Stimulated activated CD8-positive, alpha-beta memory T cell treated with anti-CD3 and anti-CD28 coated beads, Interleukin-7, amount 100 ng/mL, for 1 hour (primary cell): ENCODE measurements at places on chromosomes 3 and 15.

DNA sequence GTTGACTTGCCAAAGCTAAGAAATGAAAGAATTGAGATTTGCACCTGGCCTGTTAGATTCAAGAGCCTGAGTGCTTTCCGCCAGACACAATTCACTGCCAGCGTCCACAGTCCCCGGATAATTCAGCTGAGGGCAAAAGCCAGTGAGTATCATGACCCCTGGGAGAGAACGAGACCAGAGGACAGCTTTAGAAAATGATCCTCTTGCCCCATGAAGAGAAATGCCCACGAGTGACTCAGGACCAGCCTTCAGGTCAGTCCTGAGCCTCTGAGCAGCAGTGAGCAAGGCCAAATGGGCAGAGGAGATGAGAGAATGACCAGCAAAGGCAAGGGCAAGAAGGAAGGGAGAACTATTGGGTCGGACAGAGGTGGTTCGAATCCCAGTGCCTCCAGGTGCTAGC, 273.5 kb downstream of the FAM43A start:
- DNase-seq, result no peak

GRCh38 chr3:140559546-140559945, 118.3 kb upstream of the TRIM42 start:
- no peak for DNase-seq

GRCh38 chr15:73265536-73266153, 103.1 kb downstream of the HCN4 start:
- DNase-seq, result peak; percentile 4

GRCh38 chr15:54502416-54503075, 524.3 kb downstream of the UNC13C start:
- no peak for DNase-seq

DNA sequence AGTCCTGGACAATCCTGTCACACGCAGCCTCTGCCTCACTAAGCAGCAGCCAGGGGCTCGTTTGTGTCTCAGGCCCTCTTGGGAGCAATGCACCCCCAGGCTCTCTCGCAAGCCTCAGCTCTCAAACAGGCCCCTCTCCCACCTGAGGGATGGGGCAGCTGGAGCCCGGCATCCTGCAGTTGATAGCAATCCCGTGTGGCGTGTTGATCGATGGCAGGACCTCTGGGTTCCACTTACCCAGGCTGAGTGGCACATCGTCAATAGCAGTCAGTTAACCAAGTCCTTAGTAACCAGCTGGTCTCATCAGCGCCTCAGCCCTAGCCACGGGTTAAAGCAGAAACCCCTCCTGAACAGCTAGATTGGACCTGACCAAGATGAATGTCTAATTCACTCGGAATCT, 36.5 kb upstream of the PLXNA1 start:
- DNase-seq, result no peak

DNA sequence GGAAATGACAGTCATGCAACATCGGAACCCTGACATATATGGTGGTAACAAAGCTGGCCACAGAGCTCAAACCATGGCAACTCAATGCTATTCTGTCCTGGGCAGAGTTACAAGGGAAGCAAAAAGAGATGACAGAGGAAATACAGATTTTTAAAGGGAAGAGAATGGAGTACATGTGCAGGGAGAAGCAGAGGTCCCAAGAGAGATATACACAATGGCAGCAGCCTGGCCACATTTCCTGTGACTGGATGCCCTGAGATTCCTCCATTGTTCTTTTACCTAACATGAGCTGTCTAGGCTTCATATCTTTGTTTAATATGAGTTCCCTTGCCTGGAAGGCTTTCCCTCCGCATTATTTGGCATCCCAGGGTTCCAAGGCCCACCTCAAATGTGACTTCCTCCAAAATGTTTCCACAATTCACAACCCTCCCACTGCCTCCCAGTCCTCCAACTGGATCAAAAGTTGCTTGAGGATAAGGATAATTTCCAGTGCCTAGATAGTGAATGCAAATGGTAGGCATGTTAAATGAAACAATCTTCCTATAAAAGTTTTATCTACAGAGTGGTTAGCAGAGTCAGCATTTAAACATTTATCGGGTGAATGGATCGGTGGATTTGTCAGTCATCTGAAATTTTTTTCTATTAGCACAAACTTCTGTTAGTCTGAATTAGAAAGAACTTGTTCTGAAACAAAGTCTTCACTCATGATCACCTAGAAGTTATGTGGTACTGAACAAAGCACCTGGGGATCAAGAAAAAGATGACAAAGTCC, 86.2 kb downstream of the DHX30 start:
- DNase-seq, result no peak

DNA sequence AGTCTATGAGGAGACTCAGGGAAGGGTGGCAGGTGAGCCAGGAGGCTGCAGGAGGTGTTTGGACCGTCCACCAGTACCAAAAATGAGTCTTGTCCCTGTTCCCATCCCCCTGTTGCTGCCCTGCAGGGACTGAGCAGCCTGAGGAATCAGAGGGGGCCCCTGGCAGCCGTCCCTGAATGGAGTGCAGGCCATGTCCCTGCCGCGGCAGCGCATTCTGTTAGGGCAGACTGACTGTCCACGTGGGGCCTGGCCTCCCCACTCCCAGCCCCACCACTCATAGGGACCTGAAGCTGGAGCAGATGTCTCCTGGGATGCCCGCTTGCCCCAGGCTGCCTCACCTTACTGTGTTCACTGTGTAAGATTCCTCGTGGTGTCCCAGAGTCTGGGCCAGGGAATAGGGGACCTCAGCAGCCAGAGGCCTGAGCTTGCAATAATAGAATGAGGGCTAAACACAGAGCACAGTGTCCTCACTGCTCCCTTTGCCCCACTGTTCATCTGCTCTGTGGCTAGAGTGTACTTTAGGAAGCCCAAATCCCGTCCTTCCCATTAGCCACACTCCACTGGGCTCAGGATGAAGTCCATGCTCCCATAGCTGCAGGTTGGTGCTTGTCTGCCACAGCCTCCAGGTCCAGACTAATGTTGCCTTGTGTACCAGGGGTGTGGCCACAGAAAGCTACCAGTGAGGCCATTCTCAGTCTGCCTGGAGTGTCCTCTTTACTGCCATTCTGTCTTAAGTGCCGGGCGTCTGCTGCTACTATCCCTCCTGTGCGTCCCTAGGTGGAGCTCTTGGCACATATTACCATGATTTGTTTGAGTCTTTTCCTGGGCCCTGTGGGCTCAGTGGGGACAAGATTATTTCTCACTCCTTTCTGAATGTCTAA, 63.2 kb downstream of the HCN4 start:
- no peak for DNase-seq

GRCh38 chr3:129424185-129424841, 4.1 kb downstream of the EFCAB12 start:
- no peak for DNase-seq

GRCh38 chr3:130755666-130756065, 9.0 kb upstream of the PIK3R4 start:
- no peak for DNase-seq

- DNase-seq, result no peak
Measured at GRCh38 chr3:194723846-194724618, 38.3 kb downstream of the FAM43A start.

DNA sequence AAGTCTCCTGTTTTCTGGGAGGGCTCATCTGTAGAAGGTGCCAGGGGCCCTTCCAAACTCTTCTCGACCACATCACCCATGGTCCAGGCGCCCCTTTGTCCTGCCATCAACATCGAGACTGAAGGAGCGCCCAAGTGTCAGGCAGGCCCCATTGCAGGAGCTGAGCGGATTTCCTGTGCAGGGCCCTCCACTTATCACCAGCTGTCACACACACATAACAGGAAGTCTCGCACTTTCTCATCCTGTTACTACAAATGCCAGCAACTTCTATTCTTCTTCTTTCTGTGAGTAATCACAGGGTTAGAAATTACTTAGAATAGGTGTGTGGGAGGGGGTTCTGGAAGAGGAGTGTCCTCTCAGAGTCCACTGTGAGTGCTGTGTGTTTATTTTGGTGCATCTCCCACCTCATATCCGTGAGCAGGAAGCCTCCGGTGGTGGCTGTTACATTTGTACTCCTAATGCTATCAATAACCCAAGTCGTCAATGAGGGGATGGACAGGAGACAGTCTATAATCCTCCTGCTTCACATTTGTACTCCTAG, at the start of gene KLHL6:
Gene KLHL6, minus strand, starts transcription at position 166 of the 541 bp plus-strand sequence. Its CDS starts 53 bp downstream, at position 113.
- DNase-seq, result peak; percentile 40

GRCh38 chr15:31489801-31490646, 163.4 kb downstream of the KLF13 start:
- no peak for DNase-seq

GRCh38 chr3:175956964-175957363, 1097.8 kb downstream of the NAALADL2 start:
- DNase-seq, result no peak

GRCh38 chr3:185330238-185330637, 32.7 kb upstream of the MAP3K13 start:
- no peak for DNase-seq

- no peak for DNase-seq
Measured at GRCh38 chr15:80549191-80549590, 145.0 kb downstream of the ARNT2 start.

DNA sequence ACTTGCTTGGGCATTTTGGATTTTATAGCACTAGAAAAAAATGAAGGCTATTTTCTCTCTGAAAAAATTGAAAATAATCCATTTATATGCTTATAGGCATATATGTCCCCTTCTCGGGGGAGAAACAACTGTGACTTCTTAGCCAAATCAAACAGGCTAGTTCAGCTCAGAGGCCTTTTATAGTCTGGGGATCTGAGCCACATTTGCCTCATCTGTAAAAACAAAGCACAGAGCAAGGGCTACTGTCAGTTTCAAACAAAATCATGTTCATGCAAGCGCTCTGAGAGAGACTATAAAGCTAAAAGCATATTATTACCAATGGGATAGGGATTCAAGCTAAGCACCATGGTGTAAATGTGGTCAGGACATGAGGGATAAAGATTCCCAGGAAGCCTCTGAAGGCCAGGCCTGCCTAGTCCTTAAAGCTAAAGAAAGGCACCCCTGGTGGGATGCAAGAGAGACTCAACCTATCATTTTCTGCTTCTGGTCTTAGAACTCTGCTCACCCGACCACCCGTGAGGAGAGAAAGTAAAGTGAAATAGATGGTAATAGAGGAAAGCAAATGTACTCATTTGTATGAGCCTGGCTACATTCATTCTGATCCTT, 51.0 kb upstream of the IL12A start:
- DNase-seq, result no peak

DNA sequence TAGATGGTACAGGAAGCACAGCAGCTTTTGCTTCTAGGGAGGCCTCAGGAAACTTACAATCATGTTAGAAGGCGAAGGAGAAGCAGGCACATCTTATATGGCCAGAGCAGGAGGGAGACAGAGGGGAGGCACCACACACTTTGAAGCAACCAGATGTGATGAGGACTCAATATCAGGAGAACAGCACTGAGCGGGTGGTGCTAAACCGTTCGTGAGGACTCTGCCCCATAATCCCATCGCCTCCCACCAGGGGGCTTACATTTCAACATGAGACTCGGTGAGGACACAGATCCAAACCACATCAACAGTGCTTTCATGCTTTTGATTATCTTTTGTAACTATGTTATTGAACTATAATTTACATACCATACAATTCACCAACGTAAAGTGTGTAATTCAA, 7.6 kb upstream of the TMEM44 start:
- DNase-seq, result no peak

DNA sequence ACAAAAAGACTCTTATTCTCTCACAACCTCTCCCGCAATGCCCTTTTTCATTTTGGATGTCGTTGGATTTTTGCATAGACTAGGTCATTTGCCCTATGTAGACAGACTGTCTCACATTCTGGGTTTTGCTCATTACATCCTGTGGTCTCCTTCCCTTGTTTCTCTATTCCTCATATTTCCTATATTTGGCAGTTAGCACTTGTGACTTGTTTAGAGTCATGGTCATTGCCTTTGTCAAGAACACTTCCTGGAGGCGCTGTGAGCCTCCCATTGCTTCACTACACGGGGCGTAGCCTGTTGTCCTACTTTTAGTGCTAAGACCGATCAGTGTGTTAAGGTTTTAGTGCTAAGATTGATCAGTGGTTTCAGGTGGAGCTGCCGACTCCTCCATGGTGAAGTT, 16.1 kb upstream of the TATDN2 start:
- DNase-seq, result no peak

DNA sequence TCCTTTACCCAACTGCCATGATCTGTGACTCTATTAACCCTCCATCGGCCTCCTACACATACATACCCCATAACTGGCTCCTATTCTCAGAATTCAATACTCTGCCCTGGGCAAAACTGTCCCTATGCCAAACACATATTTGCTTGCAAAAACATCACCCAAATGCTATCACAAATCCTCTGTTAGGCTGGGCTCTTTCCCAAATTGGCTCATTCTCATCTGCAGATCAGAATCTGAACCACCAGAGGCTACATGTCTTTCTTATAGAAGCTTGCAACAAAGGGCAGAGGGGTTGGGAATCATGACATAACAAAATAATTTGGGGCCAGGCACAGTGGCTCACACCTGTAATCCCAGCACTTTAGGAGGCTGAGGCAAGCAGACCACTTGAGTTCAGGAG, 45.4 kb upstream of the GOLM2 start:
- no peak for DNase-seq

DNA sequence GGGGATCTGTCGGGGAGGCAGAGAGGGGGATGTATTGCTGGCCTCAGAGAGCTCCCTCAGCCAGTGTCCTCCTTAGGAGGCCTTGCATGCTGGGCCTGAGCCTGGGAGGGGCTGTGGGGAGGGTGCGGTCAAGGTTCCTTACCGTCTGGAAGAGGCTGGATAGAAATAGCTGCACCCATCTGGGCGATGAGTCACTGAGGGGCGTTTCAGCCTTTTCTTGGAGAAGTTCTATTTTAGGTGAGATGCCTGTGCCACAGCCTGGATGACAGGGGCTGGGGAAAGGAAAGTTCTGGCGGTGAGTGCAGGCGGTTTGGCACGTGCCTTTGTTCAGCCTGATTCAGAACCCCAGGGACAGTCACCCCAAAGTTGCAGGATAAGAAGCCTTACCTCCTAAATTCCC, 35.7 kb upstream of the APEH start:
- DNase-seq, result no peak

DNA sequence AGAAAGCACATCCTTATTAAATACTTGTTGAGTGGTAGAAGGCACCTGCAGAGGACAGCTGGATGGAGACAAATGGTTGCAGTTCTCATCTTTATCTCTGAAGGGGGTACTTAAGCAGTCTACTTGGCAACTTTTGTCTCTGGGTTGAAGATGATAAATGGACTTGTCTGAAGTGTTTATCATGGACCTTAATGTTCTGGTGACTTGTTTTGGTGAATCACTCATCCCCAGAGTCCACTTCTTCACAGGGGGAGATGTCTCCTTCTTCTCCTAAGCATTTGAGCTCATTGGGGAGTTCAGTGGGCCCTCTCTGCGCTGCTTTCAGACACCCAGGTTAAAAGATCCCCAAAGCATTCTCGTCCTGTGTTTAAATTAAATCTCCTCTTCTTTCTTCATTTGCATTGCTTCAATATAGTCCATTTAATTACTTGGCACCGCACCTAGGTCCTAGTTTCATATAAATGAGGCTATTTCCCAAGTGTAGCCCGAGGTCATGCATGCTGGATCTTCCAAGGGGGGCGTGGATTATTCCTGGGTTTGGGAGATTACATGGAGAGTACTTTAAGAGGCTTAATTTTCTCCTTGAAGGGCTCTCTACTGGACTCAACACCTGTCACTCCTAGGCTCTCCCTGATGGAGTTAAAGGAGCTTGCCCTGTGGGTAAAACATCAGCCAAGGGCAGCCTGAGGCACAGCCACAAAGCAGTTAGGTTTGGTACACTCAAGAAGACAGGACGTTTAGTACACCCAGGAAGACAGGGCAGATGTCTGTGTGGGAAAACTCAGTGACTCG, 239.3 kb upstream of the C2CD4B start:
- DNase-seq, result no peak
